ENCODE measurements at places on chromosomes 16 and 17.

- no peak for DNase-seq
These were observed 79.8 kb downstream of the CMIP start for GRCh38 chr16:81524382-81524781.

DNA sequence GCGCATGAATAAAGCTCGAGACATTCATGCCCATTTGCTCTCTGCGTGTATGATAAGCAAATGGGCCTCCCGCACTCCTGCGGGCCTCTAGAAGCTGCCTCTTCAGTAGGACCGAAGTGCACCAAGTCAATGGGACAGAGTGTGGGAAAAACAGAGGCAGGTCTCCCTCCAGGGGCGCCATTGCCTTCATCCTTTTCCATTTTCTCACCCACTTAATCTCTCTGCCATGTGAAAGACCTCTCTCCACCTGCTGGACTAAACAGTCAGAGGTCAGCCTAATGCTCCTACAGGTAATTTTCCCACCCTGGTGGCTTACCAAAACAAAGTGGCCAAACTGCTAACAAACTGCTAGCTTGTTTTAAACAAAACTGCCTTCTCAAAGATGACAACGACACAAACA, 210.9 kb downstream of the ZFHX3 start:
- no peak for DNase-seq

DNA sequence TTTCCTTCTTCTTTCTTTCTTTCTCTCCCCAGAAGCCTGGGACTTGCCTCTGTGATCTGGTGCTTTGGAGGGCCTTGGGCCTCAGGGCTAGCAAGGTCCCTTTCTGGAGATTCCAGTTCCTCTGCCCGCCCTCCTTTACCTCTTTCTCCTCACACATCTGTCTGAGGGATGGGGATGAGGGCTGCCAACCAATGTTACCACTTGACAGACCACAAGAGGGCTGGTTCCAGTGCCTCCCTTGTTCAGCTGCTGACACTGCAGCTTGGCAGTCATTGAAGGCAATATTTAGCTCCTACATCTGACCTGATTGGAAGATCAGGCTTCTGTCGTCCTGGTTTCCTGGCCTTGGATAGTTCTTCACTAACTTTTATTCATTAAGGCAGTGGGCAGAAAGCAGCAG, 3.6 kb upstream of the ZNF652 start:
- peak; percentile 33 for DNase-seq

DNA sequence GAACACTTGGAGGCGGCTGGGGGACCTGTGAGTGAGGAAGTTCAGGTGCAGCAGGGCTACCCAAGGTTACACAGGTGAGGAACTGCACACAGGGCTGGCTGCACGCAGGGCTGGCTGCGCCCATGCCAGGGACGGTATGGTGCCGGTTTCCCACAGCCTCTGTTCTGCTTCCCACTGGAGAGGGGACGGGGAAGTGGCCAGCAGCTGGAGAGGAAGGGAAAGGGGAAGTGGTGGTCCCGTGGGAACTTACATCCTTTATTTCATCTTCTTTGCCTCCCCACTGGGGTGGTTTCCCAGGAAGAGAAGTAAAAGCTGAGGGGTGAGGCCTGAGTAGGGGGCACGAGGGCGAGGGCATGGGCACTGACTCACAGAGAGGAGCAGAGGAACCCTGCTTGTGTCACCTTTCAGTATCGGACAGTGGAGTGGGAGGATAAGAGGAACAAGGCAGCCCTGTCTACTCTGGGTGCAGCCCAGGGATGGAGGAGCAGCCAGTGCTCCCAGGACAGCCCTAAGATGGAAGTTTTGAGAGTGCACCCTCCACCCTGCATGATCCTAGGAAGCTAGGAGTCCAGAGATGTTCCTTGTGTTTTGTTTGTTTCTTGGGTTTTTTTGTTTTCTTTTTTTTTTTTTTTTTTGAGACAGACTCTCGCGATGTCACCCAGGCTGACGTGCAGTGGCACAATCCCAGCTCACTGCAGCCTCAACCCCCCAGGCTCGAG, 25.5 kb upstream of the CDH1 start:
- no peak for DNase-seq

GRCh38 chr17:57521606-57522005, 223.5 kb downstream of the CCDC182 start:
- DNase-seq: no peak

DNA sequence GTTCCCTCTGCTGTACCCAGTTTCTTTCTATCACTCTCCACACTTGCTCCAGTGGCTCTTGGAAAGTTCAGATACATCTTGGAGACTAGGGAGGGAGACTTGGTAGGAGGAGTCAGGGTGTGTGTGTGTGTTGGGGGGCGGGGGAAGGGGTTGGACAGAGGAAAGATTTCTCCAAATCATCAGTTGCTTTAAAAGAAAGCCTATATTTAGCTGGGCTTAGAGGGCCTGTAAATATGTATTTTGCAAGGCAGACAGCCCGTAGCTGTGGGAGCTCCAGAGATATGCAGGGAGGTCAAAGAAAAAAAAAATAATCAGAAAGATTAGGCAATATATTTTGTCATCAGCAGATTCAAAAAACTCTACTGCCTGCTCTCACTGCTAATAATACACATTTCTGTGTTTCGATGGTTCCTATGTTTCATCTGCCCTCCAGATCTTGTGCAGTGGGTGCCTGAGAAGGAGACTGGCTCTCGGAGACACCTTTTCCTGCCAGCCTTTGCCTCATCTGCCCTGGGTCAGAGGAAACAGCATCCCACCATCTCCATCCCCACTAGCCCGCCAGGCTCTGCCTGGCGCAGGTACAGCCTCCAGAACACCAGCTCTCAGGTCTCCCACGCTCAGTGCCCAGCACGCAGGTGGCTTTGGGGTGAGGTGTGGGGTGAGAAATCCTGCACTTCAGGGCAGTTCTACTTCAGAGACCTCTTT, 4.8 kb upstream of the PPP1R9B start:
- DNase-seq: peak; percentile 60

DNA sequence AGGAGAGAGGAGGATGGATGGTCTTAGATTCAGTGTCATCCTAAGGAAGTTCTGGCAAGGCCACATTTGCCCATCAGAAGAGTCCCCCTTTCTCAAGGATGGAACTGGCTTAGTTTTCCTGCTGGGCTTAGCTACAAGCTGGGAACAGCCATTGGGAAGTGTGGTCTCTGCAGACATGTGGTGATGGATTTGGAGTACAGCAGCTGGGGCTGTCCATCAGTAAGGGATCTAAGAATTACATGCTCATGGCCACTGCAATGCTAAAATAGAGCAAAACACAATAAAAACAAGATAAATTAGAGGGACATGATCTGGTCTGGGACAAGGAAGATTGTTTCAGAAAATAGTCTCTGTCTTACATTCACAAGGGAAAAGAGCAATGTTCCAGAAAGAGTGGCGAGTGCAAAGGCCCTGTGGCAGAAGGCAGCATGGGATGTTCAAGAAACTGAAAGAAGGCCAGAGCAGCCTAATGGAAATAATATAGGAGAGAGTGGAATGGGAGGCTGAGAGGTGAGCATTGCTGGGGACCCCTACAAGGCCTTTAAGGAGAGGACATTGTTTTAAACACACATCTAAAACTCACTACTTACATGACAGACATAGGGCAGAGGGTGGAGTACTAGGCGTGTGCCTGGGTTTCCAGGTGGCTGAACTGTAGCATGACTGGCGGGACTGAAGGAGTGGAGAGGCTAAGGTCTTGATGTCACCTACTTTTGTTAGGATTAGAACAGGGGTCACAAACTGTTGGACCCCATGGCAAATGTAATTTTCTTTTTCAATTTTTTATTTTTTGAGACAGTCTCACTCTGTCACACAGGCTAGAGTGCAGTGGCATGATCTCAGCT, 17.0 kb upstream of the TOX3 start:
- no peak for DNase-seq

DNA sequence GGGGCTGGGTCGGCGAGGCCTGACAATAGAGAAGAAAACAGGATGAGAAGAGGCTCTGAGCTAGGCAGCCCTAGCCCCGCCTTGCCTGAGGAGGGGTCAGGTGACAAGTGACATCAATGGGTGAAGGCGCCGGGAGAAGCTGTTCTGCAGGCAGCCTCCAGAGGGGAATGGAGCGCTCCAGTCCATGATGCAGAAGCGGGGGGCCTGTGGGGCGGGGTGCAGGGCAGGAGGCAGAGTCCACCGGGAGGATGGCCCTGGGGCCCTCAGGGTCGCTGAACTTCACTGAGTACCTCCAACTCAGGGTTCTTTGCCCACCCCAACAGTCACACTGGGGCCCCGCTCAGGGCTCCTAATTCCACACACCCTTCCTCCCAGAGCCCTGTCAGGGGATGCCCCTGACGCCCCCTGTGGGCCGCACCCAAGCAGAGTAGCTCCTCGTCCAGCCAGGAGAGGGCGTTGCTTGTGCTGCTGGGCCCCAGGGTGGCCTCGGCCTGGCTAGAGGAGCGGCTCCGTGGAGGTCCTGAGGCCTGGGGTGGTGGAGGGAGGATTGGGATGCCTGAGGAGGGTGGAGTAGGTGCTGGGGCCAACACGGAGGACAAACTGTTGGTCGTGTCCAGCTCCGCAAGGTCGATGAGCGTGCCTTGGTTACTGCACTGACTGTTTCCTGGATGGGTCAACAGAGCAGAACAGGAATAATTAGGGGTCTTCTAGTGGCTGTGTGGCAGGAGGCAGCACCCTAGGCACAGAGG, 20.8 kb downstream of the GGA3 start:
- peak; percentile 24 for DNase-seq

GRCh38 chr17:14805348-14805747, 459.8 kb downstream of the PMP22 start:
- peak; percentile 15 for DNase-seq

- DNase-seq: no peak
These were observed 55.5 kb downstream of the SNX11 start for GRCh38 chr17:48162946-48163506.

- DNase-seq: no peak
These were observed 2.7 kb downstream of the PRSS53 start for GRCh38 chr16:31085873-31086628.

- peak; percentile 80 for DNase-seq
These were observed 32.2 kb downstream of the FZD2 start for GRCh38 chr17:44589316-44590071.

GRCh38 chr17:70295731-70296130, 126.4 kb downstream of the KCNJ2 start:
- no peak for DNase-seq

GRCh38 chr16:85348065-85348840, 236.0 kb upstream of the CIBAR2 start:
- DNase-seq: no peak

DNA sequence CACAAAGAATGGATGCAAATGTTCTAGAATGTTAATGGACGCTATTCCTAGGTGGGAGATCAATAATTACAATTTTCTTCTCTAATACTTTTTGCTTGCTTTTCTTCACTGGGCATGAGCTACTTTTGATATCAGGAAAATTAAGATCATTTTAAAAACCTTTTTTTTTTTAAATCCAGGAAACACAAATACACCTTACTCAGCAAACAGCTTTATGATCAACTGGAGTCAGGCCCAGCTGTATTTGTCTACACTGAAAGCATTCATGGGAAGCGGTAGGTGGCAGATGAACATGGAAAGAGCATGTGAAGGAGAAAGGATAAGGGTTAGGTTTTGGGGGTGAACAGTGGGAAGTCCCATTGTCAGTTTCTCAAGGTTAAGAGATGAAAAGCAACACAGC, 97.8 kb downstream of the WDR59 start:
- no peak for DNase-seq

- DNase-seq: no peak
These were observed 50.5 kb upstream of the AMZ2 start for GRCh38 chr17:68197091-68197996.

DNA sequence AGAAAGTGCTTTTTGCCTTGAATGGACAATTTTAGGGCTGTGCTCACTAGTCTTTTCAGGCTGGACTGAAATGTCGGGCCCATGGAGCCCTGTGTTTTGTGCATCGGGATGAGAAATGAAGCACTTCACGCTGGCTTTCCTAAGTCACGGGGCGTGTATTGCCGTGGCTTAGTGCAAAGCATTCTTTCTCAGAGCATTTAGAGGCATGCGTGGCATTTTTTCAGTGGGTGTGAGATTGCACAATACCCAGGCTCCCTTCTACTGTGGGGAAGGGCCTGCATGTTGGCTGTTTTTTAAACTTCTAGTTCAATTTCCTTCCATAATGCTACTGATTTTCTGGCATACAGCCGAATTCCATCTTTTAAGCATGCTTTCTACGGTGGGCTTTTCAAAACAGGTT, 12.6 kb upstream of the POLR3E start:
- DNase-seq: peak; percentile 81

- no peak for DNase-seq
These were observed 1.4 kb downstream of the MMD start for GRCh38 chr17:55420067-55420775.

- no peak for DNase-seq
These were observed 206.2 kb upstream of the IRX5 start for GRCh38 chr16:54724346-54724925.

GRCh38 chr17:63931981-63932561, at the start of gene CD79B:
CD79B (minus strand) TSS chr17:63932331; CDS start chr17:63932261, 70 bp downstream.
- no peak for DNase-seq

DNA sequence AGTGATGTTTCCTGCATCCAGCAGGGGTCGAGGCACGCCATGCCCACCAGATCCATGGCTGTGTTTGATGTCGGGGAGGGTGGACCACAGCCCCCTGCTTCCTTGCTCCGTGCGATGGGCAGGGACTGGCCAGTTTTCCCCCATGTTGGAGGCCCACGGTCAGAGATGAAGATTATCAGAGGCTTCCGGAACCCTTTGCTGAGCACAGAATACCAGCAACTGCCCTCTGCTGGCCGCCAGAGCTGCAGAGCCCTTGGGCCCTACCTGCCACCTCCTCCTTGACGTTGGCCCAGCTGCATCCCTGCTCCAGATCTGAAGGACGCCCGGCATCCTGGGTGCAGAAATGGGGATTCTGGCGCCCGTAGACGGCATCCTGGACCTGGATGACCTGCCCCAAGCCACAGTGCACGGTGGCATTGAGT, 23.7 kb upstream of the BCO1 start:
- peak; percentile 33 for DNase-seq

DNA sequence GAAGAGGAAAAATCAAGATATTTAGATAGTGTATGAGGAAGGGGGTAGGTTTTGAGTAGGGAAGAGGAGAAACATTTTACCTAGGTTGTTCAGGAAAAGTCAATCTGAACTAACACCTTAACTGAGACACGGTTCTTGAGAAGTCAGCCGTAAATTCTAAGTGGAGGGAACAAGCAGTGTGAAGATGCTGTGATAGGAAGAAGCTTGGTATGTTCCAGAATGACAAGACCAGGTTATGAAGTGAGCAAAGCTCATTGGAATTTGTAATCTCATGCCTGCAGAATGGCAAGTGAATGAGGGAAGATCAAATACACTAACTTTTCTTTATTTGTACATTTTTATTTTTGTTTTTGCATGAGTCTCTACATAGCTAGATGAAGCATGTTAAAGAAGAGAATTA, 307.6 kb downstream of the ZFHX3 start:
- DNase-seq: peak; percentile 13

Data from AG10803 (cell line).